ENCODE measurements at places on chromosomes 6 and 20.

DNA sequence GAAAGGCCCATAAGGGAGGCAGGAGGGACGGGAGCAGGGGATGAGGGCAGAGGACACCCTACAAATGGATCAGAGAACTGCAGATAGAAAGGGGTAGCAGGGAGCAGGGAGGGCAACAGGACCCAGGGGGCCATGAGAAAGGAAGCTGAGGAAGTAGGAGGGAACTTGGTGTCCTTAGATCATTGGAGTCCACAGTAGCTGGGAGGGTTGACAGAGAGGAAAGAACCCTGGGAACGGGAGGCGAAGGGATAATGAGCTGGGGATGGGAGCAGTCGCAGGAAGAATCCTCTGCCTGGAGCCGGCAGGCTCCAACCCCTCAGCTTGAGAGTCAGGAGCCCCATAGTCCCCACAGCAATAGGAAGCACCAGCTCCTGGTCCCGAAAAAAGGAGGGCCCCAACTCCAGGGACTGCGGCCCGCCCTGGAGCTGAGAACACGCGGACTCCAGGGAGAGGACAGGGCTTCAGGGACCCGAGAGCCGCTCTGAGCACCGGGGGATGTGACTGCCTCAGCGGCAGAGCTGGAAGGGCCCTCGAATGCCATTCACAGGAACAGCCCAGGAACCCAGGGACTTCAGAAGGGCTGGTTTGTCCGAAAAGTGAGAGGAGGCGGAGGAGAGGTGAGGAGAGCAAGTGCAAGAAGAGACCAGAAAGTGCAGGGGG lies 32.7 kb downstream of the HLA-A start:
- DNase-seq, result no peak

DNA sequence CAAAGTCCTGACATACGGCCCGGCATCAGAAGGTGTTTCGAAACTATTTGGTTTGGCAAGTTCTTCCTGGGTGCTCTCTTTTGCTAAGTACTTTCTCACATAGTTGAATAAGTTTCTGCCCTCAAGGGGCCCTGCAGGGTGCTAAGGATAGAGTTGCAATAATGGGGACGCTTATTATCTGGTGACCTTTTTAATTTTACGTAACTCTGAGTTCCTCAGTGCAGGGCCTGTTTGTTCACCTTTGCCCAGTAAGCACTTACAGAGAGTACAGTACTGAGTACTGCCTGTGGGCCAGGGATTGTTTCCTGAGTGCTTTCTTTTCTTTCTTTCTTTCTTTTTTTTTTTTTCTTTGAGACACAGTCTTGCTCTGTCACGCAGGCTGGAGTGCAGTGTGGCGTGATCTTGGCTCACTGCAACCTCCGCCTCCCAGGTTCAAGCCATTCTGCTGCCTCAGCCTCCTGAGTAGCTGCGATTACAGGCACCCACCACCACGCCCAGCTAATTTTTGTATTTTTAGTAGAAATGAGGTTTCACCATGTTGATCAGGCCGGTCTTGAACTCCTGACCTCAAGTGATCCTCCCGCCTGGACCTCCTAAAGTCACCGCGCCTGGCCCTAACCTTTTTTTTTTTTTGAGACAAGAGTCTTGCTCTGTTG lies 4.5 kb upstream of the PXMP4 start:
- DNase-seq, result no peak

GRCh38 chr6:46135176-46135575 lies 5.4 kb downstream of the ENPP4 start:
- DNase-seq, result no peak

DNA sequence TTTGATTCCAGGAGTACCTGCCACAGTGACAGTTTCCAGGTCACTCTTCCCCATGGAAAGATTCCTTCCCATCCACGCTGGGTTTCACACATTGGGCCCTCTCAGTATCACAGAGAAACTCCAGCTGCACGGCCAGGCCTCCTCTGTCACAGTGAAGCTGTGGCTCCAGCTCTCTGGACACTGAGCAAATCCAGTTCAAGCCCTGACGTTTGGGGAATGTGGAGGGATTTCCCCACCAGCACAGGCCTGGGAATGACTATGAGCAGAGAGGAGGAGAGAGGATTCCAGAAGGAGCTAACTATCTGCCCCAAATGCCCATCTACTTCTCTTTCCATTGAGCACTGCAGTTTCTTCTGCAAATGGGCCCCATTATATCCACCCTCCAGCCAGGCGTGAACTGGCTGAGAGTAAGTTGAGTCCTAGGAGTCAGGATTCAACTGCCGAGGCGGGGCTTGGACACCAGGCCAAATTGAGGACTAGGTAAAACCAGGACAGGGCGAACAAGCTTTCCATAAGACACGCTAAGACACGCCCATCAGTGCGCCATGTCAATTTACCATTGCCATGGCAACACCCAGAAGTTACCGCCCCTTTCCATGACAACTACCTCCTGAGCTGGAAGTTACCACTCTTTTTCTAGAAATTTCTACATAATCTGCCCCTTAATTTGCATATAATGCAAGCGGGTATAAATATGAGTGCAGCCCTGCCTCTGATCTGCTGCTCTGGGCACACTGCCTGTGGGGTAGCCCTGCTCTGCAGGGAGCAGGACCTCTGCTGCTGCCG lies 9.2 kb upstream of the BNIP5 start:
- DNase-seq, result no peak
